Naive thymus-derived CD8-positive, alpha-beta T cell (primary cell): ENCODE measurements at places on chromosomes 2 and 18.

- DNase-seq = no peak
Observed at GRCh38 chr2:15111718-15112117, 449.4 kb downstream of the NBAS start.

DNA sequence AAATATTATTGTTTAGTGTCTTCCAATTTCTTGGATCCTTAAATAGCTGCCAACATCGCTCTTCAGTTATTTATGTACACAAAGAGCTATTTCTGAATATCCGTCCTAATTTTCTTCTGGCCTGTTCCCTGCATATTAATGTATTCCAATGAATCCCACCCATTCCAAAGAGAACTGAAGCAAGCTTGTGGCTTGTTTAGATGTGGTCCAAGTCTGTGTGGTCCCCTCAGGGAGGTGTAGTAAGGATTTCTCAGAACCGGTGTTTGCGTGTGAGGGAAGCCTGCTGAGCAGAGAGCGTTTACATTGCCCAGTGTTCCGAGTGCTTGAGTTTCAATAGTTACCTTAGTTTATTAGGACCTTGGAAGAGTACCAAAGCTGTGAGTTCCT, 25.1 kb upstream of the IL1R1 start:
- no peak for DNase-seq

DNA sequence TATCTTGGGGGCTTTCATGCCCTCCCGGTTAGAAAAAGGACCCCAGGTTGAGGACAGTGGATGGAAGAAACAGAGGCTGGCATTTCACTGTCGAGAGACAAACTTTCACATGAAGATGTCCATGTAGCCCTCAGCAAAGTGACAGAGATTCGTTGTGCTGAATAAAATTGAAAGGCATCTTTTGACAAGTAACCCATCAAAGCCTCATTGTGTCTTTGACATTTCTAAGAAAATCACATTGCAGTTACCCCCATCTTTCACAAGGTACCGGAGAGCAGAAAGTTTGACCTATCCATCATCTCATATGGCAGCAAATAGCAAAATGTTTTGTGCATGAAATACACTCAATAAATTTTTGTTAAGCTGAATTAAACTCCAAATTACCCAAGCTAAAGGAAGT, 2.0 kb upstream of the MBP start:
- DNase-seq = no peak

- no peak for DNase-seq
Observed at GRCh38 chr2:47631792-47632398, 151.1 kb upstream of the MSH6 start.

- DNase-seq = no peak
Observed at GRCh38 chr2:55810622-55811020, 113.0 kb downstream of the EFEMP1 start.

GRCh38 chr18:8350628-8351027, 258.6 kb upstream of the RAB12 start:
- no peak for DNase-seq

DNA sequence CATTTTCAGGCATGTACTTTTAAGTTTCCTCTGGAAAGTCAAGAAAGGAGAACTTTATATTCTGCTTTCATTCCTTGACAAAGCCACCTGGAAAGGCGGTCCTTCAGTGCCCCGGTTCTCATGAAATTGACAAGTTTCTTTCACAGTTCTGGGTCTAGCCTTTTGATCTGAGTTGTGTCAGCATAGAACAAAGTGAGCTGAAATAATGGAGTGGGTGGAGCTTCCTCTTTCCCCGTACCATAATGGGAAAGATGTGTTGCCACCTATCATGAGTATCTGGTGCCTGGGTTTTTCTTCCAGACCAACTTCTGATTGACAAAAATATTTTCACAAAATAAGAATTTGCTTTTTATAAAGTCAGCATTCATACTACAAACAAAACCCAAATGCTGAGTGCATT, 49.3 kb downstream of the PTRHD1 start:
- no peak for DNase-seq
